Cardiac fibroblast (primary cell): ENCODE measurements at places on chromosomes 16 and 17.

GRCh38 chr17:78401246-78401645 is 22.8 kb downstream of the PGS1 start:
- peak; percentile 44 for DNase-seq

DNA sequence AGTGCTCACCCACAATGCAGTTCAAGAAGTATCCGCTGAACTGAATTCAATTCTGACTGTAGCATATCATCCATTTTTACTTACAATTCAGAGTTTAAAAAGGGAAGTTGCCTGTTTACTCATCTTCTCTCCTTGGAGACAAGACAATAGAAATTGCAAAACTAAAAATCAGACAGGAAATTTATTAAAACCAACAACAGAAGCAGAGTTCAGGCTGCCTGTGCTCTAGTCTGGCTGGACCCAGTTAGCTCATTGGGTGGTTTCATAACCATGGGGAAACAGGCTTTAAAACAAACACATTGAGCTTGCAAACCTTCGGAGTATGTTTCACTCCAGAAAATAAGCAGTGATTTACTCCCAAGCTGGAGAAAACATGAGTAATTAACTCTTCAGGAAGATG is 321.4 kb downstream of the GRIN2A start:
- peak; percentile 66 for DNase-seq

GRCh38 chr17:51913491-51914205 is 244.9 kb downstream of the CA10 start:
- no peak for DNase-seq

DNA sequence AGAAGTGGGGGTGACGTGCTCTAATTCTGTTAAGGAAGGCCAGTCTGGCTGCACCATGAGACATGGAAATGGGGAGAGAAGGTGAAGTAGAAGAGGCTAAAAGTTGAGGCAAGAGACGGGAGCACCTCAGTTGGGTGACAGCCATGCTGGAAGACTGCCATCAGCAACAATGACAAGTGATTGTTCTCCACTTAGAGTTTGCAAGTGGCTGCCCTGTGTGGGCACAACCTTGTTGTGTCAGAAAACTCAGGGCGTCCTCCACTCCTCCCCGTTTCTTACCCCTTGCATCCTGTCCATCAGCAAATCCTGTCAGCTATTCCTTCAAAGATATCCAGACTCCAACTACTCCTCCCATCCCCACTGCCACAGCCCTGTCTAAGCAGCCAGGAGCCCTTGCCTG is 17.6 kb downstream of the CES1 start:
- DNase-seq = no peak

GRCh38 chr17:14950686-14951085 is 314.4 kb downstream of the PMP22 start:
- no peak for DNase-seq

GRCh38 chr17:44942456-44942855 is 5.1 kb downstream of the KIF18B start:
- DNase-seq = no peak

GRCh38 chr16:86432048-86432447 is 78.3 kb upstream of the FOXF1 start:
- DNase-seq = no peak

- DNase-seq = peak; percentile 77
Measured at GRCh38 chr17:19386051-19386929, 700 bp downstream of the MFAP4 start.

DNA sequence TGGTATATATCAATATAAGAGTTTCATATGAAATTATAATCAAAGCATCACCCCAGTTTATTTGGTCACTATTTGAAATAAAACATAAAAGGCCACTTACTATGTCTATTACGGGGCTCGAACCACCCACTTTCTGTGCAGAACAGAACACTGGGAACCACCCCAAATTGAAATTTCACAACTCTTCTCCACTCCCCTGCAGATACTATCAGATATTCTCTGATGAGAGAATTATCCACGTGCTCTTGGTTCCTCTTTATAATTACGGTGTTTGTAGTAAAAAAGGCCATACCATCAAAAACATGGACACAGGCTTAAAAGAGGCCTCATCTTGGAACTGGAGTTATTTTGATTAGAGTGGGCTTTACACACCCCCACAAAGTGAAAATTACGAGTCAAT is 82.8 kb downstream of the WDR59 start:
- no peak for DNase-seq

DNA sequence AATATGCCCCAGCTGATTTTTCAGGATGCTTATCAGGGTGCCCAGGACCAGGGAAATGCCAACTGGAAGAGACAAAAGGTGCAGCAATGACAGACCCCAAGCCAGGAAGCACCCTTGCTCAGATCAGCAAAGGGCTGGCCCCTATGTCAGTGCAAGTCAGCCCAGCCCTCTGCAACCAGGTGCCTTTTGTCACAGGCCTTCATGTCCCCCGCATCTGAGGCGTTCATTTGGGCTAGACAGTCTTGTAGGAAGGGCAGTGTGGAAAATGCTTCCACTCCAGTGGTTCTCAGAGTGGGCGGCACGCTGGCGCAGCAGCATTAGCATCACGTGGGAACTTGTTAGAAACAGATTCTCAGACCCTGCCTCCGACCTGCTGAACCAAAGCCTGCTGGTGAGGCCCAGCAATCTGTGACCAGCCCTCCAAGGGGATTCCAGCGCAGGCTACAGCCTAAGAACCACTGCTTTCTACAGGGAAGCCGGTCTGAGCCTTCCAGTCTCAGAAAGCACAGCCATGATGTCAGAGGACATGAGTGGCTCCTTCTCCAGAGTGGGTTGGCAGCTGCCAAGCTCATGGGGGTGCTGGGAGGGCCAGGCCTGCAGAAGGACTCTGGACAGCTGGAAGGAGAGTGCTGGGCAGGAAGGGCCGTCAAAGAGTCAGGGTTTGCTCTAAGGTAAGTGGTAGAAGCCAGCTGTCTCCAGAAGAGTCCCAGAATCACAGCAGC is 13.1 kb downstream of the SLC47A2 start:
- peak; percentile 16 for DNase-seq

- no peak for DNase-seq
Measured at GRCh38 chr16:75095204-75095621, 21.4 kb downstream of the LDHD start.

- no peak for DNase-seq
Measured at GRCh38 chr17:10761281-10761680, 31.5 kb upstream of the TMEM220 start.

DNA sequence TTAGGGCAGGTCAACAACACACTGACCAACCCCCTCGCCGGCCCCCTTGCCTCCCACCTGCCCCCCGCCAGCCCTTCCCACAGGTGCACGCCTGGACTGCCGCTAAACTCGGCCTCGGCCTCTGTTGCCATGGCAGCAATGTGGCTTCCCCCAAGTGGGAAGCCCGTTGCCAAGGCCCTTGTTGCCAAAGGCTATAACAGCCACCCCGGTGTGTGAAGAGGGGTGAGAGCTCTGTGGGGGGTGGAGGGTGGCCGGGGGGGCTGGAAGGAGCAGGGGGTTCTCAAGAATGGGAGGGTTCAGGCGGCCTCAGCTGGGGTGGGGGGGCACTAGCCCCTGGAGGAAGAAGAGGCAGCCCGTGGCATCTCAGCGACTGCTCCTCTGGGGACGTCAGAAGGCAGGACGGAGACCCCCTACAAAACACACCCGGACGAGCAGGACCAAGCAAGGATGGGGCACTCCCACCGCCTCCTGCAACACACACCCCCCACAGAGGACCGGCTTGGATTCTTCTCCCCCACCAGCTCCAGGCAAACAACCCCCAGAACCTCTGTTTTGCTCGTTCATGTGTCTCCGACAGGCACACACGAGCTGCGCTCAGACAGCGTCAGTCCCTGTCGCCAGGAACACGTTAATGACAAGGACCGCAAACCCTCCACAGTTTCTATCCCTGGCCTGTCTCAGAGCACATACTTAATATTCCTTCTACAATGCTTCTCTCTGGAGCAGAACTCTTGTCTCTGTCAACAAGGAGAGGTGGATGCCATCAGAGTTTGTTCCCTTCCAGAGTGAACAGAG is 55.7 kb downstream of the ABR start:
- no peak for DNase-seq

GRCh38 chr16:48381201-48381600 is 4.0 kb downstream of the SIAH1 start:
- no peak for DNase-seq

- no peak for DNase-seq
Measured at GRCh38 chr17:69350911-69351310, 24.0 kb upstream of the ABCA5 start.

DNA sequence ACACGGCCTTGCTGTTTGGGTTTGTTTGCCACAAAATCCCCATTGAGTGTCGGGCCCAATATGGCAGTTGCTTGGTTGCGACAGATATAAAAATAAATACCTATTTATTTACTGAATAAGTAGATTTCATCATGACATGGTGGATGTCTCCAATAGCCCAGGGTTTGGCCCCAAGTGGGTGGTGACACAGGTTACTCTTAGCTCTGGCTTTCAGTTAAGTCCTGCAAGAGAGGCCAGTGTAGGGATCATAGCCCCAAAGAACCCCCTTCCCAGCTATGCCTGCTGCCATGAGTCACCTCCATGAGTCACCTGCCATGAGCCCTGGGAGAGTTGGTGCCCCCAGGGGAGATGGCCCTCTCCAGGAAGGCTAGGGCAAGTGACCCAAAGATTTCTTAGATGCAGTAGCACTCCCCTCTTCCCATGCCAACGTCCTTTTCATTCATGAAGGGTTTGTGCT is 78.7 kb upstream of the LGALS9 start:
- DNase-seq = peak; percentile 37

- DNase-seq = no peak
Measured at GRCh38 chr16:27792486-27793248, 242.7 kb downstream of the KATNIP start.

GRCh38 chr16:71775949-71776348 is 32.7 kb downstream of the AP1G1 start:
- no peak for DNase-seq

DNA sequence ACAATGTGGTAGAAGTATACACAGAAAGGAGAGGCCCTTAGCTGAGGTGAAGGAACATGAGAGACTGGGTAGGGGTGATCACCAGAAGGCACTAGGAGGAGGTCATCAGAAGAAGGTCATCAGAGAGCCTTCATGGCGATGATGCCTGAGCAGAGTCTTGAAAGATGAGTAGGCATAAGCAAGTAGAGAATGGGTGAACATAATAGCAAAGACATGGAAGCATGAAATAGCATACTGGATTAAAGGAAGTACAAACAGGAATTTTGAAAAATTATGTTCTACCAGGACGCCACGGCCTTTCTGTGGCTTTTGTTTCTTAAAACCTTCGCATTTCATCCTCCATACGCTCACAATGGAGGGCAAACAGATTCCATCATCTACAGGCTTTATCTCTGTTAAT is 2.9 kb downstream of the IKZF3 start:
- DNase-seq = no peak

DNA sequence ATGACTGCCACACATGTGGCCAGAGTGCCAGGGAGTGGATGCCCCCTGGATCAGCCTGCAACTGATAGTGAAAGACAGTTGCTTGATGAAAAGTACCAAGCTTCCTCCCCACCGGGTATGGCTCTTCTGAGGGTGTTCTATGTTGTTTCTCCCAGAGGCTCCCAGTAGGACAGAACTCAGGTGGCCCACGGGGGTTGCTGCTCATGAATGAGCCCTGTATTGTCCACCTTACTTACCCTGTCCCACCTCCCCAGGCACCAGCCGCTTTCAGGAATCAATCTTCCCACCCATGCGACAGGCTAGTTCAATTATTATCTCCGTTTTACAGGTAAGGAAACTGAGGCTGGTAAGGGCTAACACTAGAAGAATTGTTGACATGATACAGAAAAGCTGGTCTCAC is 34.9 kb upstream of the RGS9 start:
- DNase-seq = no peak

DNA sequence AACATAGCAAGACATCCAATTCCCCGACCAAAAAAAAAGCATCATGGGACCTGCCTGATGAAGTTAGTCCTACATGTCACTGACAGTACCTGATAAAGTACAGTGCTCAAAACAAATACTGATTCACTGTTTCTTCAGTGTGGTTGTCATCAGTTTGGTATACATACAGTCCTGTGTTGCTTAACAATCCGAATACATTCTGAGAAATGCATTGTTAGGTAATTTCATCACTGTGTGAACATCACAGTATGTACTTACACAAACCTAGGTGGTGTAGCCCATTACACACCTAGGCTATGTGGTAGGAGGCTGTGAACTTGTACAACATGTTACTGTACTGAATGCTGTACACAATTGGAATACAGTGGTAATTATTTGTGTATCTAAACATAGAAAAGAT is 19.0 kb upstream of the FA2H start:
- DNase-seq = no peak

- DNase-seq = no peak
Measured at GRCh38 chr16:55035029-55035428, 104.4 kb downstream of the IRX5 start.

DNA sequence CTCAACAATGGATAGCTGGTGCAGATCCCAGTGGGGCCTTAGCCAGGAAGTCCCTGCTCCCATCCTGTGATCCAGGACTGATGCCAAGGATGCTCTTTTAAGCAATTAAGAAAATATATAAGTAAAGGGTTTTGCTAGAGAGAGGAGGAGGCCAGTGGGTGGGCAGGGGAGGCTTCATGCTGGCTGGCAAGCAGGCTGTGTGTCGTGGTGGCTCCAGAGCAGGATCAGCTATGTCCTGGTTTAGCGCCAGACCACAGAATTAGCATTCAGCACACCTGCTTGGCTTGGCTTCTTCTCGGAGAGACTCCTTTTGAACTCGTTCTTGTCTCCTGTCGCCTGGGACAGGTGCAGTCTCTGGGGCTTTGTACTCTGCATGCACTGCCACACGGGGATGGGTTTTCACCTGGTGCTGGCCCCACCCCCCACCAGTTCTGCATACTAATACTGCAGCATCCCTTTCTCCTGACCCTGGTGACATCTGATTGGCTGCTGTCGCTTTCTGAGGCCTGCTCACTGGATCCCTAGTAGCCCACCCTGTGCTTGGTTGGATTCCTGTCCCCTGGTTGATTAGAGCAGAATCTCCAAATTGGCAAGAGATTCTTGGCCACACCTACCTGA is 66.1 kb downstream of the PLD6 start:
- no peak for DNase-seq

DNA sequence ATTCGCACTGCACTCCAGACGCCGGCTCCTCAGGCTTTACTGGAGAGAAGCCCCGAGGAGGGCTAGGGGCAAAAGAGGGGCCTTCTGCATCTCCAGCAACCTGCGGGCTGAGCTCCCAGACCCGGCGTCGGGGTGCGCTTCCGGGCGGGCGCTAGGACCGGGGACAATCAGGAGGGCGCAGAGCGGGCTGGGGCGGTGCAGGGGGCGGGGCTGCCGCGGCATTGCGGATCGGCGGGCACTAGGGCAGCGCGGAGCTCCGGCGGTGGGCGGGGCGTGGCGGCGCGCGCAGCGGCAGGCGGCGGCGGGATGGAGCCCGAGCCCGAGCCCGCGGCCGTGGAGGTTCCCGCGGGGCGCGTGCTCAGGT is at the start of gene TSEN54:
Gene TSEN54 (plus strand): TSS at position 274 of the 364 bp plus-strand sequence. CDS start 33 bp downstream, at position 307.
- peak; percentile 89 for DNase-seq
